Natural killer cell treated with Interleukin-12 subunit alpha and Interleukin-12 subunit beta and Interleukin-15 and Interleukin-18, amount 100 ng/mL, for 72 hours (primary cell): ENCODE measurements at places on chromosomes 1 and 21.

DNA sequence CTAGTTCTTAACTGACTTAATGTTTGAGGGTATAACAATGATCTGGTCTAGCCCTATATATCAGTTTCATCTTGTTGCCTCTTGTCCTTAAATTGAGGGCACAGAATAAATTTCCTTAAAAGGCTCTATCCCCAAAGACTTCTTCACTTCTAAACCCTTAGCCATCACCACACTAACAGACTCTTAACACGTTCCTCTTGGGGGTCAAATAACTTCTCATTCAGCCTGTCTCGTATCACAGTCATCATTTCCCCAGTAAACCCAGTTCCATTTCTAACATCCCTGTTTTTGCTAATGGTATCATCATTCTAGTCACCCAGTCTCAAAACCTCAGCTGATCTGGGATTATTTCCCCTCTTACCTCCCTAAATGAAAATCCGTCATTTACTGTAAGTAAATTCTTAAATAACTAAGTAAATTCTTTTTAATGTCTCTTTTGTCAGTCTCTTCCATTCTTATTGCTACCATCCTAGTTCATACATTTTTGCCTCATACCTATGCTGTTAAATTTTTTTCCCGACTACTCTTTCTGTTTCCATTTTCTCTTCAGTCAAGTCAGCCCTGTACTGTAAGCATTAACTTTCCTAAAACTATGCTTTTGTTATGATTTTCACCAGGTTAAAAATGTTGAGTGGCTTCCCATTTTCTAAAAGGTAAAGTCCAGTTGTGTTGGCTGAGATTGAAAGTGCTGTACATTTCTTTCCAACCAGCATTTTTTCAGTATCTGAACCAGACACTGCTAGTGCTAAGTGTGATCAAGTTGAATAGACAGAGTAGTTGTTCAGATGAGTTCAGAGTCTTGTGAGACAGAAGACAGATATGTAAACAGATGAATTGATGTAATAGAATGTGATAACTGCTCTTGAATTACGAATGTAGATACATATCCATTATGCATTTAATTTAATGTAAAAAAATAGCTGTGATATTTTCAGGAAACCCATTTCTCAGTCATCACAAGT is 6.9 kb downstream of the CTTNBP2NL start:
- no peak for DNase-seq

- DNase-seq = no peak
Observed at GRCh38 chr1:43057567-43057966, 98.9 kb upstream of the SLC2A1 start.

DNA sequence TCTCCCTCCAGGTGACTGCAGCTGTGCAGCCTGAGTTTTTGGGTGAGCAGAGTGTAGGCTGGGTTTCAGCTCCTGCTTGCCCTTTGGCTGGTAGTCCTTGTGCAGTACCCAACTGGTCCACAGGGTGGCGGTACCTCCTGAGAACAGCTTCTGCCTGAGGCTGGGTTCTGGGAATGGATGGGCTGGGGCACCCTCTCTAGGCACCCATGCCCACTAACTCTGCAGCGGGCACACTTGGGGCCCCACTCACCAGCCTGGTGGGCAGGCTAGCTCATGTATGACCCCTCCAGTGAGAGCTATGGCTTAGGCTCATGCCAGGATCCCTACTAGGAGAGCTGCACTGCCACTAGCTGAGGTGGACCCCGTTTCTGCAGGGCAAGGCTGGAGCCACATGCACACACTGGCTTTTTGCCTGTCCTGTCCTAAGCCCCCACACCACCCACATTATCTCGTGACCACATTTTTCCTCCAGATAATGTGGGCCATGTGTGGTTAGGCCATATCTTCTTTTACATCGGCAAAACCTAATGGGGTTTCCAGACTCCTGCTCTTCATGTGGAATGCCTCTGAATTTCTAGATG is 15.5 kb upstream of the GSTM4 start:
- DNase-seq = peak; percentile 81

- no peak for DNase-seq
Observed at GRCh38 chr1:83761167-83762038, 237.5 kb downstream of the TTLL7 start.

DNA sequence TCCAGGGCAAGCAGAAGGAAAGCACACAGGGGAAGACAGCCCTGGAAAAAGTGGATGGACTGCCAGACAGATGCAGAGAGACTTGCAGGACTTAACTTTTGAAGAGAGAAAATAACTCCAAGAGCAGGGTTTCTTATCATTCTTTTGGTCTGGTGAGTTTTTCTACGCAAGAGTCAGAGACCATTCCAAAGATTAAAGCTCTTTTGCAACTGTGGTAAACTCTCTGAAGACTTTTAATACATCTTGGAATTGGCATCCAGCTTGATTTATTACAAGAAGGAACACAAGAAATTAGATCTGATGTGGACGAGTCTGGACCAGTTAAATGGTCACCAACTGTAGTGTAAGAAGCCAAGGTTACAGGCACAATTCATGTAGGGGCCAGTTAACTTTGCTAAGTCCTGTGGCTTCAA is 153.4 kb downstream of the SIPA1L2 start:
- DNase-seq = no peak

- DNase-seq = no peak
Observed at GRCh38 chr1:183630748-183631147, 4.8 kb downstream of the ARPC5 start.

- DNase-seq = peak; percentile 34
Observed at GRCh38 chr1:201625851-201626251, 86.9 kb downstream of the NAV1 start.

DNA sequence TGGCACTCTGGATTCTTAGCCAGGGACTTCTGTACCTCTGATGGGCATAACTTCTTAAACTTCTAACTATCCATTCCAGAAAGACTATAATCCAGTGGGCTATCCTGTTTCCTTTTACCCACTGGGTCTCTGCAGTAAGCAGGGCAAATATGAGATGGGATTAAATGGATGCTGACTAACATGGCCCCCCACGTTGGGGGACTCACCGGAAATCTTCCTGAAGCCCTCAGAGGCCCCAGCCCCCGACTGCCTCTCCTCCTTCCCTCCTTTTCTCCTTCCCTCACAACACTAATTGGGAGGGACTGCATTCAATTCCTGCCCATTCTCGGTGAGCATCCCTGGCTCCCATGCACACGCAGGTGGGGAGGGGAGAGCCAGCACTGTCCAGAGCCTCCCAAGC is 70.1 kb downstream of the SSBP3 start:
- no peak for DNase-seq
